Midbrain (tissue), 1 donor: ENCODE measurements at places on chromosomes 4 and X.
A peak's percentile ranks its signal among the peaks of the same experiment; 100 is the strongest.

GRCh38 chr4:181517491-181517890 lies 725.7 kb upstream of the TENM3 start:
- DNase-seq = no peak

- no peak for DNase-seq
Measured at GRCh38 chrX:17818726-17819125, 42.4 kb downstream of the RAI2 start.

GRCh38 chr4:31328932-31329331 lies 608.8 kb downstream of the PCDH7 start:
- DNase-seq = no peak

DNA sequence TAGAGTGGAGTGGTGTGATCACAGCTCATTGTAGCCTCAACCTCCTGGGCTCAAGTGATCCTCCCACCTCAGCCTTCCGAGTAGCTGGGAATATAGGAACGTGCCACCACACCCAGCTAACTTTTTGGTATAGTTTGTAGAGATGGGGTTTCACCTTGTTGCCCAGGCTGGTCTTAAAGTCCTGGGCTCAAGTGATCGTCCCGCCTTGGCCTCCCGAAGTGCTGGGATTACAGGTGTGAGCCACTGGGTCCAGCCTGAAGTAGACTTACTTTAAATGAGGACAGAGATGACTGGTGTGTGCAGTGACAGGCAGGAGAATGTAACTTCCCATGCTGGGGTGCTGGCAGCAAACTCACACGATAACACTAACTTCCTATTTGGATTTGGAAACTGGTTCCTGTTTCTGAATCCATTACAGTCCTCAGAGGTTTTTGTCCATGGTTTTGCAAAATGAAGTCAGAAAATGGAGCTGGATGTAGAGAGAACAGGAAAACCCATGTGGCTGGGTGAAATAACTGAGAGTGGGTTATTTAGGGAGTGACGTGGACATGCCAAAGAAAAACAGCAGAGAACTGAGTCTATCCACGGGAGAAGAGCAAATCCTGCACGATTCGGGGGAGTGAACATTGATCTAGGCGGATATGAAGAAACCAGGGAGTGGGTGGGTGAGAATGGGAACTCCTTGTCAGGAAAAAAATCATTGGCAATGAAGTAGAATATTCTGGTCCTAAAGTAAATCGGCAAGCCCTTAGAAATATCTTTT lies 95.6 kb downstream of the GATB start:
- DNase-seq = no peak

- DNase-seq = no peak
Measured at GRCh38 chrX:134512566-134512965, 52.6 kb downstream of the HPRT1 start.

- peak; percentile 54 for DNase-seq
Measured at GRCh38 chr4:16227462-16227868, 1.2 kb upstream of the TAPT1 start.

DNA sequence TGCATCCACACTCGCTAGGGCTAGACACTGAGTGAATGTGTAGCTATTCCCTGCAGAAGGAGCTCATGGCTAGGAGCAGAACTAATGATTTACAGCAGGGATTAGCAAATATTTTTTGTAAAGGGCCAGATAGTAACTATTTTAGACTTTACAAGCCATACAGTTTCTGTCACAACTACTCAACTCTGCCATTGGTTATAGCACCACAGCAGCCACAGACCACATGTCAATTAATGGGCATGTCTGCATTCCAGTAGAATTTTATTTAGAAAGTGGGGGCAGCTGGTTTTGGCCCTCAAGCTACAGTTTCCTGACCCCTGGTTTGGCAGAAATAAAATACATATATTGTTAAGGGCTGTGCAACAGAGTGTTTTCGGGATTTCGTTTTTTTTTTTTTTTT lies 192.6 kb downstream of the FRMPD4 start:
- no peak for DNase-seq

GRCh38 chrX:12979026-12979607 lies 4.2 kb downstream of the TMSB4X start:
- DNase-seq = no peak

- no peak for DNase-seq
Measured at GRCh38 chr4:3390288-3390811, 51.4 kb upstream of the HGFAC start.

DNA sequence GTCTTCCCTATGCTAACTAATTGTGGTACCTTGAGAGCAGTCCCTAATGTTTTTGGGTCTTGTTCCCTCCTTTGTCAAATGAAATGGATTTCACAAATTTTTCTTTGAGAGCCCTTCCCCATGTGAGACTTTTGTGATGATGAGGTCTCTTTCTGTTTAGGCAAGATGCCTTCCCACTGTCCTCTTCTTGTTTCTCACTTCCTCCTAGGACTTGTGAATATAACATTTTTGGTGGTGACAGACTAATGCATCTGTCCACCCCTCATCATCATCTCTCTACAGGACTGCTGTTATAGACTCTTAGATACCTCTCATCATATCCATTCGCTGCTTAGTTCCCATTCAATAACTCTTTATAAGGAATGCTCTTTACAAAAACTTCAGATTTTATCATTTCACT lies 8.7 kb upstream of the ANK2 start:
- no peak for DNase-seq
